ENCODE measurements at places on chromosomes 5 and 9. TPM values are rescaled to one million over a fixed set of nuclear protein-coding genes. Genes with fewer than 3 reads are reported as not detected.

DNA sequence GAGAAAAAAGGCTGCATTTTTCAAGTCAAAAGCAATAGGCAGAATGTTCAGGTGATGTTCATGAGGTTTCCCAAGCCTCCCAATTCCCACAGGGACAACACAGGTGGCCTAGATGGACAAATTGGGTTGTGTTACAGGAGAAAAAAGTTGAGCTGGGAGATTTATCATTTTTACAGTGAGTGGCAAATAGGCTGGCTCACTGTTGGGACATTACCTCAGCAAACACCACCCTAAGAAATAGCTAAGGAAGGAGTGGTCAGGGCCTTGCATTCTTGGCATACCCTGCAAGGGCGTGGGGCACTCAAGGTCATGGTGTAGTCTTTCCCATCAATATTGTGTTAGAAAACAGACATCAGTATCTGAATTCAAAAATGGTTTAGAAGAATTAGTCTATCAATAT, 23.3 kb upstream of the CPLANE1 start:
- H3K36me3 ChIP-seq: no peaks in the 10 kb centered on the region
- H3K4me3 ChIP-seq: no peak overlapping the region
- no peak for DNase-seq
- no peaks in the 10 kb centered on the region for H3K4me1 ChIP-seq

DNA sequence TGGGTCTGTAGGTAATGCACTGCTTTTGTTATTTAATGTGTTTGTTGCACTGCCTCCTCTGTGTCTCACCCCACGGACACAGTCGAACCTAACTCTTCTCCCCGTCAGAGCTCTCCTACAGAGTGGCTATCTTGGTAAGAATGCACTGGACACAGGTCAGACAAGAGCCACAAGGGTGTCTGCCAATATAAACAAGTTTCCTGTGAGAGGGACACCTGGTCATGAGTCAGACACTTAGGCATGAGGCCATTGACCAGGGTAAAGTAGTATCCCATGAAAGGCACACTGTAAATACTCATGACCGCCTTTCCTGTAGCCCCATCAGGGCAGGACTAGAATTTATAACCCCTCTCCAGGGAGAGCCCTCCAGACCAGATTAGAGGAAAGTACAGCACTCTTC, 115.5 kb downstream of the SLC12A2 start:
- H3K36me3 ChIP-seq: peaks cover 73% of the 10 kb centered on the region
- H3K27me3 ChIP-seq: no peaks in the 10 kb centered on the region
- DNase-seq: no peak
- H3K4me1 ChIP-seq: peaks cover 69% of the 10 kb centered on the region

DNA sequence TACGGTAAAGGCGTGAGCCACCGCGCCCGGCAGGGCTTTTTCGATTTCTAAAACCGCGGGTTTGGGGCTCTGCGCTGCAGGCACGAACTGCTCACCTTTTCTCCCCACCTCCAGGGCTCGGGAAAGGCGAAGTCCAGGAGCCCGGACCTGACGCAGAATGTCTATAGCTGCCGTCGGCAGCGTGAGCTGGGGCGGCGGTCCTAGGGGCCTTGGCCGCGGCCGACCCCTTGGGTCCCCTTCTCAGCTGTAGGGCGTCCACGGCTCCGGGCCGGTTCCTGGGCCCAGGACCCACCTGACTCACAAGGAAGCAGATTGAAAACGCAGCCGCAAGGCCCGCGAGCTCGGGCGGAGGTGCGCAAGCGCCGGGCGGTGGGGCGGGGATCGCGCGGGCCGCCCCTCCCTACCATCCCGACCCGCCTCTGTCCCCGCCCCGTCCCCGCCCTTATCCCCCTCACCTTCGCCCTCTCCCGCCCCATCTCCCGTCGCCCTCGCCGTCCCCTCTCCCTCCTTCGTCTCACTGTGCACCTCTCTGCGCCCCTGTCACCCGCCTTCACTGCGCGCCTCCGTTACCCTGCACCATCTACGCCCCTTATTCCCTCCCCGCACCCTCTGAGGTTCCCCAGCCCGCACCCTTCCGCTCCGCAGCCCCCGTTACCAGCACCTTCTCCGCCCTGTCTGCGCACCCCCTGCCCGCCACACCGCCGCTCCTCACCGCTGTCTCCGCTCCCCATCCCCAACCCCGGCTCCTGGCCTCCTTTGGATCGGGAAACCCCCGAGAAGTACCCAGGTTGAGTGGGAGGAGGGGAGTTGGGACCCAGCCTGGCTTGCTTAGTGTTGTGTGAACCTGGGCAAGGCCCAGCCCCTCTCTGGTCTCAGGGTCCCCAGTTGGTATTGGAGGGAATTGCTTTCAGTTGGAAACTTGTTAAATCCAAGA, at the start of gene HDHD3:
Gene HDHD3 (minus strand): TSS at position 353 of the 934 bp plus-strand sequence. CDS start 2,632 bp downstream, outside the sequence.
- peak within 1 kb of the TSS; percentile 99 for H3K4me3 ChIP-seq
- H3K4me1 ChIP-seq: peaks cover 13% of the 10 kb centered on the region
- no peaks in the 10 kb centered on the region for H3K27me3 ChIP-seq
- H3K36me3 ChIP-seq: no peaks in the 10 kb centered on the region

- DNase-seq: no peak
- peaks cover 7% of the 10 kb centered on the region for H3K27me3 ChIP-seq
- peaks cover 8% of the 10 kb centered on the region for H3K4me1 ChIP-seq
- no peaks in the 10 kb centered on the region for H3K36me3 ChIP-seq
- no peak overlapping the region for H3K4me3 ChIP-seq
Measured at GRCh38 chr9:114954956-114955582, 24.7 kb upstream of the TNFSF8 start.

DNA sequence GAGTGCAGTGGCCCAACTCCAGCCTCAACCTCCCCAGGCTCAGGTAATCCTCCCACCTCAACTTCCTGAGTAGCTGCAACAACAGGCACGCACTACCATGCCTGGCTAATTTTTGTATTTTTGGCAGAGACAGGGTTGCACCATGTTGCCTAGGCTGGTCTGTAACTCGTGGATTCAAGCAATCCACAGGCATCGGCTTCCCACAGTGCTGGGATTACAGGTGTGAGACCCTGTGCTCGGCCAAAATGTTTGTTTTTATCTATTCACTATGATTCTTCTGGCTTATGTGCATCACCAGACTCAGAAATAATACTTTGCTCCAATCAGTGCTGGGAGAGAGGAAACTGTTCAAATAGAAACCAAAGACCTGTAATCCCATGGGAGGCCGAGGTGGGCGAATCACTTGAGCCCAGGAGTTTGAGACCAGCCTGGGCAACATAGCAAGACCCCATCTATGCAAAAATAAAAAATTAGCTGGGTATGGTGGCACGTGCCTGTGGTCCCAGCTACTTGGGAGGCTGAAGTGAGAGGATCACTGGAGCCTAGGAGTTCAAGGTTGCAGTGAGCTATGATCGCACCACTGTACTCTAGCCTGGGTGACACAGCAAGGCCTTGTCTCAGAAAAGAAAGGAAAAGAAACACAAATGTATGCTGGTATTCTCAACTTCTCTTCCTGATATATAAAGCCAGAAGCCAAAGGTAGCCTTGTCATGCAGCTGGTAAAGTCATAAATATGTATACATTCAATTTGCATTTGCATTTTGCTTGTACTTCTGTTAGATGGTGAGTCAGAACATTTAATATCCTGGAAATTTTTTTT, 4.5 kb downstream of the PIP5K1B start:
- no peaks in the 10 kb centered on the region for H3K36me3 ChIP-seq
- no peaks in the 10 kb centered on the region for H3K27me3 ChIP-seq
- H3K4me3 ChIP-seq: no peak overlapping the region
- H3K27ac ChIP-seq: no peak overlapping the region
- peaks cover 17% of the 10 kb centered on the region for H3K4me1 ChIP-seq
- no peak for DNase-seq

DNA sequence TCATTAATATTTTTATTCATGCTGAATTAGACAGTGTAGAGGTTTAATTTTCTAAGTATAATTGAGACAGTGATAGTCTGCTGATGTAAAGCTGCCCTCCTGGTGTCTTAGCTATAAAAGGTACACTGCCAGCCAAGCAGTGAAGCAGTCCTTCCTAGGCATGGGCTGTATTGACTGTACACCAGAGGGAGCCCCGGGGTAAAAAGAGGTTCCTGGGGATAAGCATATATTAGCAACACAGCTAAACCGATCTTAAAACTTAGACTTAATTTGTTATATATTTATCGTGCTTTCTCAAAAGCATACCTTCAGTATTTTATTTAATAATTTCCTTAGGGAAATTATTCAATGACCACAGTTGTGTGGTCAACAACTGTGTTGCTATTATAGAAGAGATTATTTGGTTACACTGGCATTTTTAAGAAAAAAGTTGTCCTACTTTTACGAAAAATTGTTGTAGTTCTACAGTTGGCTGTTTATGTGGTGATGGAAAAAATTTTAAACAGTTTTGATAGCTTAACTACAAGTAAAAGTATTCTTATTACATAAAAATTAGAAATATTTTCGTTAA, 68.8 kb downstream of the ELL2 start:
- no peak overlapping the region for H3K4me3 ChIP-seq
- peak; percentile 77 for DNase-seq
- no peaks in the 10 kb centered on the region for H3K27me3 ChIP-seq
- H3K36me3 ChIP-seq: no peaks in the 10 kb centered on the region
- H3K27ac ChIP-seq: no peak overlapping the region

GRCh38 chr5:54727874-54728587, 210.5 kb downstream of the SNX18 start:
- H3K36me3 ChIP-seq: no peaks in the 10 kb centered on the region
- no peak overlapping the region for H3K27ac ChIP-seq
- no peak for DNase-seq
- no peak overlapping the region for H3K4me3 ChIP-seq
- no peaks in the 10 kb centered on the region for H3K27me3 ChIP-seq
- no peaks in the 10 kb centered on the region for H3K4me1 ChIP-seq

DNA sequence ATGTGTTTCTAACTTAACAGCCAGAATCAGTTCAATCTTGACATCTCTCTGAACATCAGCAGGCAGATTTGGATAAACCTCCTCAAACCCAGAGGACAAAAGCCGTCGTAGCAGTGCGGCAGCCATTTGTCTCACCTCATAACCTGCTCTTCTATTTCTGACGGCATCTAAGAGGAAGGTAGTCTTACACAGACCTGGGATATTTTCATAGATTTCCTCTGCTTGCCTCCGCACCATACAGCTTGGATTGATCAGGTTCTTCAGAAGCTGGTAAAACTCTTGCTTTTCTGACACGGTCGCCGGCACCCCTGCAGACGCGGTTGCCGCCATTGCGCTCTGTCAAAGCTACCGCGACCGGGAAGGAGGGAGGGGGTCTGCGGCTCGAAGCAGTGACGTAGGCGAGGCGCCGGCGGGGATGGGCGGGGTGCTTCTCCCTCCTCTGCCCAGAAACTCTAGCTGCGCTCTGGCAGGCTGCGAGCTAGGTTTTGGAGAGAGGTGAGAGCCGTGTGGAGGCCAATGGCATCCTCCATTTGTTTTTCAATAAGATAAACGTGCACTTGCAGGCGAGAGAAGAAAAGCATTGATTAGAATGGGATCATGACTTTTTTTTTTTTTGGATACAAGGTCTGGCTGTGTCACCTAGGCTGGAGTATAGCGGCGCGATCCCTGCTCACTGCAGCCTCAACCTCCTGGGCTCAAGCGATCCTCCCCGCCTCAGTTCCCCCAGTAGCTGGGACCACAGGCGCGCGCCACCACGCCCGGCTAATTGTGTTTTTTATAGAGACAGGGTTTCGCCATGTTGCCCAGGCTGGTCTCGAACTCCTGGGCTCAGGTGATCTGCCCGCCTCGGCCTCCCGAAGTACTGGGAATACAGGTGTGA, at the start of gene RANBP6:
Gene RANBP6 (minus strand): TSS at position 347 of the 880 bp plus-strand sequence. CDS start 17 bp downstream, at position 330.
- no peaks in the 10 kb centered on the region for H3K27me3 ChIP-seq
- no peak within 1 kb of the TSS for H3K27ac ChIP-seq
- H3K4me3 ChIP-seq: peak within 1 kb of the TSS; percentile 86
- DNase-seq: peak; percentile 96
- H3K4me1 ChIP-seq: peaks cover 42% of the 10 kb centered on the region

DNA sequence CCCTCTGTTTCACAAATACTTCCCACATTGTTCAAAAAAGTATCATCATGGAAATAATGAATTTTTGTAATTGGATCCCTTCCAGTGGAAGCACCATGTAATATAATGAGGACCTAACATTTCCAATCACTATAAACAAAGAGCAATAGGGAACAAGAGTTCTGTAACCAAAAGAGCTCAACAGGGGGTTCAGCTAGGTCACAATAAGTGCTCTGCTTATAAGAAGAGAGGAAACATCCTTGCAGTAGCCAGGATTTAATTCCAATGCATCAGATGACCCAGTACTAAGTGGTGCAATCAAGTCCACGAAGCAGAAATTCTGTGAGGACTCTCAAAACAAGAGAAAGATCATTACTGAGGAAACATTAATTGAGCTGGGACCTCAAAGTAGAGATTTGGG, 5.9 kb downstream of the SERINC5 start:
- DNase-seq: no peak
- peaks cover 32% of the 10 kb centered on the region for H3K4me1 ChIP-seq

GRCh38 chr5:112083623-112084022, 326.6 kb upstream of the NREP start:
- DNase-seq: no peak
- H3K36me3 ChIP-seq: no peaks in the 10 kb centered on the region
- H3K27ac ChIP-seq: no peak overlapping the region
- no peak overlapping the region for H3K4me3 ChIP-seq

- no peaks in the 10 kb centered on the region for H3K4me1 ChIP-seq
- no peaks in the 10 kb centered on the region for H3K36me3 ChIP-seq
- H3K4me3 ChIP-seq: no peak overlapping the region
- no peak for DNase-seq
- H3K27me3 ChIP-seq: no peaks in the 10 kb centered on the region
- H3K27ac ChIP-seq: no peak overlapping the region
Measured at GRCh38 chr9:17613758-17614157, 34.9 kb downstream of the SH3GL2 start.

DNA sequence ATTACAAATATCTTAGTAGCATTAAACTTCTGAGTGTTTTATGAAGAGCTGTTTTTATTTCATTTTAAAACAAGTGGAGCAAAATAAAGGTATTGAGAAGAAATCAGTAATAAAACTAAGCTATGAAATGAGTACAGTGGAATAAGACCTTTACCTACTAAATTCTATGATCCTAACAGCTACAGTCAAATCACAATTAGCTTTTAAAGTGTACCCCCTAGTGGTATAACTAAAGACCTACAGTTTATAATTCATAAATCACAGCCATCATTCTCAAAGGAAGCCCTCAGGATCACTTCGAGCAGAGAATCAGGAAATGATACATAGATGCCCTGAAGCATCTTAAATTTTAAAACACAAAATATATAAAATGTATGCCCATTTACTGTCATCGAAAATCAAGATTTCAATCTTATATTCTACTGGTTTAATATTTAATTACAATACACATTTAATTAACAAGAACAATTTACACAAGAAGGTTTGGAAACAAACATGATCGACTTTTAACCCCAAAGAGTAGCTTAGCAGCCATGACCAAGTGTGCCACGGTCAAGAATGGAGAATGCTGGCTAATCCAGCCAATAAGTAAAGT, 12.3 kb downstream of the CCNH start:
- peaks cover 79% of the 10 kb centered on the region for H3K36me3 ChIP-seq
- H3K27ac ChIP-seq: no peak overlapping the region
- H3K4me3 ChIP-seq: no peak overlapping the region
- DNase-seq: peak; percentile 73
- H3K4me1 ChIP-seq: peaks cover 4% of the 10 kb centered on the region

Gene AGXT2
- not detected for total RNA-seq

Measured in Karpas-422 (cell line).